ENCODE measurements at places on chromosomes 1 and 21.

DNA sequence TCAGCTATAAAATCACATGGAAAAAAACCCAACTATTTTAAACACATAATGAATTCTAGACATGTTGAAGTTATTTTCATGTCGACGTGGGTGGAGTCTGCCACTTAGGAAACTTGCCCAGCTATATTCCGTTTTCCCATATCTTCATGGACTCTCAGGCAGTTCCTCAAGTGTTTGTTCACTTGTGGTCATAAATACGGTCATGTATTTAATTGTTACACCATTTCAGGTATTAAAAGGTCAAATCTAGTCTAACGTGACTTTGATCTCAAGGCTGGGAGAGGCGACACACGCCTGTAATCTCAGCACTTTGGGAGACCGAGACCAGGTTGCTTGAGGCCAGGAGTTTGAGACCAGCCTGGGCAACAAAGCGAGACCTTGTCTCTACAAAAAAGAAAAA is 346.9 kb downstream of the PBX1 start:
- DNase-seq, result no peak

- DNase-seq, result no peak
Observed at GRCh38 chr1:116075990-116076389, 35.2 kb upstream of the MAB21L3 start.

- DNase-seq, result no peak
Observed at GRCh38 chr1:7991504-7992440, 30.3 kb downstream of the PARK7 start.

- no peak for DNase-seq
Observed at GRCh38 chr1:14443164-14443787, 155.2 kb upstream of the KAZN start.

DNA sequence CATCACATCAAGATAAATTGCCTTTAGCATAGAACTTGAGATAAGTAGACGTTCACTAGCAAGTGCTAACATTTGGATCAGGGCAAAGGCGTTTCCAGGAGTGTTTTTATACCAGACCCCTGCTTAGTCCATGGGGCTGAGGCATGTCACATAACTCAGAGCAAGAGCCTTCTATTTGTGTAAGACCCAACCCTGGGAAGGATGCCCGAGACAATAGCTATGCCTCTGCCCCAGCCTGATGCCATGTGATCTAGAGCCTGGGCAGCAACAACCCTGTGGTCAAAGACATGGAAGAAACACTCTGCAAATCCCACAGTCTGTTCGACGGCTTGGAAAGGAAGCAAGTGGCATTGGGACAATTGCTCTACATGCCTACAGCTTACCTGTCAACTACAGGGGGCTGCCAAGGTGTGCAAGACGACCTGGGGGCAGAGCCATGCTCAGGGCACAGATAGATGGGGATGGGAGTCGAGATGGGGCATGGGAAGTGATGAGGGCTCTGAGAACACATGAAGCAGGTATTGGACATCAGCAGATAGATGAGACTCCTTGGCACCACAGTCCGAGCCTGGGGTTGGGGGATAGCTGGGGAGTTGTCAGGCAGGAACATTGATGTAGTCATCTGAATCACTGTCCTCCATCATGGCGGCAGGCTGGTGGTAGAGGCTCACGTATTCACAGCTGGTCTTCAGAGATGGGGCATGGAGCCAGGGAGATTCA is 7.3 kb downstream of the IL24 start:
- DNase-seq, result no peak

- no peak for DNase-seq
Observed at GRCh38 chr1:10528066-10529014, 53.6 kb downstream of the PEX14 start.

DNA sequence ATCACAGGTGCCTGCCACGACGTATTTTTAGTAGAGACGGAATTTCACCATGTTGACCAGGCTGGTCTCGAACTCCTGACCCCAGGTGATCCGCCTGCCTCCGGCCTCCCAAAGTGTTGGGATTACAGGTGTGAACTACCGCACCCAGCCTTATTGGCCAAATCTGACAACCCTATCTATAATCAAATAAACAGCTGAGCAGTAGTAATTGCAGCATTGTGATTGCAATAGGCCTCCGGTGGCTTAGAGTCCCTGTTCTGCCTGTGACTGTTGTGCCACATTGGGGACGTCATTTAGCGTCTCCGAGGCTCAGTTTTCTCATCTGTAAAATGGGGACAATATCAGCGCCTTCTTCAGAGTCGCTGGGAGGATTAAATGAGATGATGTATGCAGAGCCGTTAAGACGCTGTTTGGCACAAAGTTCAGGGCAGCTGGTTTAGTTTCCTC is 569 bp upstream of the CAPN2 start:
- no peak for DNase-seq

DNA sequence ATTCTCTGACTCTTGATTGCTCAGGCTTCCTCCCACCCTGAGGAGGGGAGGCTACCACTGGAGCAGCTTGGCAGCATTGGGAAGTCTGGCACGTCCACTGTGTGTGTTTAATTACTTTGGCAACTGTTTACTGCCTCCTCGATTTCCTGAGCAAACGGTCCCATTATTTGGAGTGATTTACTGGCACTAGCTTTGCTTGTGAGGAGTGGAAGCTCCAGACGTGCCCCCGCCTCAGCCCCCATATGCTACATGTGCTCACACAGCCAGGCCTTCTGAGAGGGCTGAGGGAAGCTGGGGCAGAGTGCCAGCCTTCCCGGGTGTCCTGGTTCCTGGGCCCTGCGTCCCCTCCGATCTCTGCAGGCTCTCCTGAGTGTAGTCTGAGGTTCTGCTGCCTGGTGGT is 306.2 kb downstream of the PTPRU start:
- DNase-seq, result no peak

DNA sequence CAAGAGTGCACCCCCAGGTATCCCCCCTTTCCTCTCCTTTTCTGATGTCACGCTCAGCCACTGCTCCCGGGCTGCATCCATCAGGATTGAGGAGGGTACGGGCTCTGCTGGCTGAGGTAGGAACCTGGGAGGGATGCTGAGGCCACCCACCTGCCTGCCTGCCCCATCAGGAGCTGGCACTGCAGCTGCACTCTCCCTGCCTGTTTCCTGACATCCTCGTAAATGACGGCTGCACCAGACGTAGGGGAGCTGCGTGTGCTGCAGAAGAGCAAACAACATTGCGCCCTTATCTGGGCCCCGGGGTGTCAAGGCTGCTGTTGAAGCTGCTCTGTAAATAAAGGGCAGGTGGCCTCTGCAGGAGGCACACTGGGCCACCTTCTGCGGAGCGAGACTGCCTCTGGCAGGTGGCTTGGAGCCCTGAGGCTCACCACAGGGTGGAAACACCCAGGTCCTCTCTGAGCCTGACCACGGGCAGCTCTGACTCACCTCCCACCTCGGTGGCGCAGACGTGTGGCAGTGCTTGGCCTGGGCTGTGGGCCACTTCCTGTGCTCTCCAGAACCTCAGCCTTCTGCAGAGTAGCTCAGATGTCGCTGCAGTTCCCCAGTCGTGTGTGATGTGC is 30.9 kb downstream of the SNAP47 start:
- peak; percentile 41 for DNase-seq

DNA sequence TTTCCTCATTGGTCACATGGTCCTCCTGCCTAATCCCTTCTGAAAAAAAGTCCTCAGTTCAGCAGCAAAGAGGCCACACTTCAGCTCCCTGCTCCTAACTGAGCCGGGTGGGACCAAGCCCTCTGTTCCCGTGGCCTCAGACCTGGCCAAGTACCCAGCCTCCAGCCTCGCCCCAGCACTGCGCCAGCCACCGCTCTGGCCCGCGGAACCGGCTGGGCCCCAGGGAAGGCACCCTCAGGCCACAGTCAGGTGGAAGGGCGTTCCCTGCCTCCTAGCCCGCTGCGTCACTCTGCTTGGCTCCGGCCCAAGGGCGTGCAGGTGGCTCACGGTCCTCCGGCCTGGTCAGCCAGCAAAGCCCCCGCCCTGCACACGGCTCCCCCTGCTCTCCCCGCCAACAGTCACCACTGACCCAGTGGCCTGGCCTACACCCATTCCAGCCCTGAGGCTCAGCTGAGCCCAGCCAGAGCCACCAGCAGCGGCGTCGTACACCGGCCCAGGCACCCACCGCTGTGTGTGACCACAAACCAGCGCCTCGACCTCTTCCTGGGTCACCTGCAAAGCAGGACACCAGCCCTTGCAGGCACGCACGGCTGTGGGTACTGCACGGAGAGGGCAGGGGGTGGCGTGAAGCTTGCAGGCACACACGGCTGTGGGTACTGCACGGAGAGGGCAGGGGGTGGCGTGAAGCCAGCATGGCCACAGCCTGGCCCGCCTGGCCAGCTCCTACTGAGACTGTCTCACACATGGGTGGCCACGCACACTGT is 19.4 kb downstream of the NADK start:
- DNase-seq, result no peak

DNA sequence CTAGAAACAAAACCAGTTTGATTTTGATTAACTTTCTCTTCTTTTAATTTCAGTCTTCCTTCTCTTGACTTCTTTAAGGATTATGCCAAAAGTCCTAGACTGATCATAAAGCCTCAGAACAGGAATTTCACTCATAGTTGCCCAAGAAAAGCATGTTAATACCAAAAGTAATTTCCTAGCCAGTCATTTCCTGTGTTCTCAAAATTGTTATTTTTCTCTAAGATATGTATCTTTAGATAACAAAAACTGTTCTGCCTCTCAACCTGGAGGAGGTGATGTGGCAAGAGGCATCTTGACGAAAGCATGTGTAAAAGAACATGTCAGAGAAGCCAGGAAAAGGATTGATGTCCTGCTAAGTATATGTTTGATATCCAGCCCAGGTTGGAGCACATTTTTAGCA is 78.0 kb upstream of the IPO9 start:
- DNase-seq, result no peak

- DNase-seq, result no peak
Observed at GRCh38 chr1:247453245-247453644, 4.7 kb downstream of the OR2B11 start.

DNA sequence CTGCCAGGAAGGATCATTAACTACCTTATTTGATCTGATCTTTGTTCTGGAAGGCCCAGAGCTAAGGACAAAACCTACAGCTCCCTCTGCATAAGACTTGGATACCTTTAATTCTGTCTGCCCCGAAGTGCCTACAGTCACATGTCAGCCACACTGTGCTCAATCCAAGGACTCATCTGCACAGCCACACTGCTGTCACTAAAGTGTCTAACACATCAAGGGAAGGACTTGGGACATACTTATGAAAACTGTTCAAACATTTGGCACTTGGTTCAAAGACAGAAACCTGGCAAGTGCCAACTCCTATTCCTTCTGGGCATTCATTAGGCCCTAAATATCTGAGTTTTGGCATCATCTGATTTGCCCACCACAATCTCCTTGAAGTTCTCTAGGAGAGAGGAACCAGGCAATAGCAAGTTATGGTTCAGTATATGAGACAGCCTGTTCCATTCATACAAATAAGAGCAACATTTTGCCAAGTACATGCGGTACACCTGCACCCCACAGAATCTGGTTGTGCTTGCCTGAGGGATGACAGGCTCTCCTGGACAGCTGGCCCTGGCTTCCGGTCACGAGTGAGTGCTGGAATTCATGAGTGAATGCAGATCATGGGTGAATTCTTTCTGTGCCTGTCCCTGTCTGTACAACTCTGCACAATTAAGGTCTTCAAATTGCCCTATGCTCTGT is 105.9 kb downstream of the KCNK1 start:
- no peak for DNase-seq

GRCh38 chr1:35556484-35557117 is 602 bp downstream of the KIAA0319L start:
- no peak for DNase-seq

- no peak for DNase-seq
Observed at GRCh38 chr1:55716610-55717009, 501.4 kb upstream of the USP24 start.

DNA sequence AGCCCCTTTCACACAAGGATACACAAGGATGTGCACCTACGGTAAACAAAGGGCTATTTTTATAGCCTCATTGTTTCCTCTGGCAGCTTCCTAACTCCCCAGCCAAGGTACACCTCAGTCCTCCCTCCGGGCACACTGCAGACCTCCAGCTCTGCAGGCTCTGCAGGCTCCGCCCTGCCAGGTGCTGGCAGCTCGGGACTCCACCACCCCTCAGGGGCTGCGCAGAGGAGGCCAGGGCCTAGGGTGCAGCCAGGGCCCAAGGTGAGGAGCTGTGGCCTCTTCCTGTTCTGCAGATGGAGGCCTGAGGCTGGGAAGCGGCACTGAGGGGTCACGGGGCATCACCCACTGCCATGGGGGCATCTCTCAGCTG is 19.8 kb upstream of the CLSTN1 start:
- no peak for DNase-seq

DNA sequence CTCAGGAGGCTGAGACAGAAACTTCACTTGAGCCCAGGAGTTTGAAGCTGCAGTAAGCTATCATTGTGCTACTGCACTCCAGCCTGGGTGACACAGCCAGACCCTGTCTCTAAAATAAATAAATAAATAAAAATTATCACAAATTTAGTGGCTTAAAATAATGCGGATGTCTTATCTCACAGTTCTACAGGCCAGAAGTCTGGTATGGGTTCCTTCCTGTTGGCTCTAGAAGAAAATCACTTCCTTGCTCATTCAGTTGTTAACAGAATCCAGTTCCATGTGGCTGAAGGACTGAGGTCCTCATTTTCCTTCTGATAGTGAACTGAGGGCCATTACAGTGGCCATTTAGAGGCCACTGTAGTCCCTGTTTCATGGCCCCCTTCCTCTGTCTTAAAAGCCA is 94.6 kb upstream of the S1PR1 start:
- no peak for DNase-seq

DNA sequence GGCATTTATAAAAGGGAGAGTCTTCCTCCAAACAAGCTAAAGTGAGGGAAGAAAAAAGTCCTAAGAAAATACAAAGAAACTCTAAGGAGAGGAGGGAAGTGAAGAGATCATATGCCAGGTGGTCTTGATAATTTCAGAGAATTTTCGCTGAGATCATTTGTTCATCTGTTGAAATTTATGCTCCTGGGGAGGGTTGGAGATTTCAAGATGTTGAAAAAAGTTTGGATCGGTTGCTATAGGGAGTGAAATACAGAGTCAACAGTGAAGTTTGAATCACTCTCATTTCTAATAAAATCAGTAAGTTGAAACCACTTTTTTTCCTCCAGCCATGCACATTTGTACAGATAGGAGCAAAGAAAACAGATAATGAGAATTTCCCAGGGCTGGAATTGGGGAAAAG is 299.1 kb upstream of the ADAMTS5 start:
- DNase-seq, result no peak

- no peak for DNase-seq
Observed at GRCh38 chr1:46525253-46525983, 26.0 kb downstream of the KNCN start.

GRCh38 chr1:48036710-48037355 is 39.6 kb upstream of the TRABD2B start:
- no peak for DNase-seq

GRCh38 chr1:22739648-22740385 is 29.2 kb downstream of the EPHB2 start:
- DNase-seq, result no peak

Measured in stimulated activated CD8-positive, alpha-beta memory T cell treated with anti-CD3 and anti-CD28 coated beads, Interleukin-7, amount 100 ng/mL, for 24 hours (primary cell).